ENCODE measurements at places on chromosomes 1 and 21.

GRCh38 chr1:156963621-156964020, 43.2 kb downstream of the LRRC71 start:
- DNase-seq = no peak

DNA sequence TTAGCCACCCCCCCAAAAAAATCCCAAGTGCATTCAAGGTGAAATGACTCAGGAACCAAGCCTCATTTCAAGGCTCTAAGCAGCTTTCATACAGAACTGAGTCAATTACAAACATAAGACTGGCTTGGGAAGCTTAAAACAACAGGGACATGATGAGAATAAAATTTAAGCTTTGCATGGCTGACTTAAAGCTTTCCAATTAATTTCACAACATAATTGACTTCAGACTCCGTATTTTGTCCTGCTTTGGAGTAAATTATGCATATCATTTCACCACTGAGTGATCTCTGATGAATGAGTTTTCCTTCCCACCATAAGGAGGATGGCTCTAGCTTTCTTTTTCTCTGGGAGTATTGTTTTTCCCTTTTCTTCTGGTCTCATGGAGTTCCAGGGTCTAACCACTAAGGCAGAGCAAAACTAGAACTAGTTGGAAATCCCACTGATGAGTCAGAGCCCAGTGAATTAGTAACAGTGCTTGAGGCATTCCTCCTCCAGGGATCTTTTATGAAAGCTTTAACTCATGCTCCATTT, 72.8 kb downstream of the XCL2 start:
- DNase-seq = peak; percentile 60

DNA sequence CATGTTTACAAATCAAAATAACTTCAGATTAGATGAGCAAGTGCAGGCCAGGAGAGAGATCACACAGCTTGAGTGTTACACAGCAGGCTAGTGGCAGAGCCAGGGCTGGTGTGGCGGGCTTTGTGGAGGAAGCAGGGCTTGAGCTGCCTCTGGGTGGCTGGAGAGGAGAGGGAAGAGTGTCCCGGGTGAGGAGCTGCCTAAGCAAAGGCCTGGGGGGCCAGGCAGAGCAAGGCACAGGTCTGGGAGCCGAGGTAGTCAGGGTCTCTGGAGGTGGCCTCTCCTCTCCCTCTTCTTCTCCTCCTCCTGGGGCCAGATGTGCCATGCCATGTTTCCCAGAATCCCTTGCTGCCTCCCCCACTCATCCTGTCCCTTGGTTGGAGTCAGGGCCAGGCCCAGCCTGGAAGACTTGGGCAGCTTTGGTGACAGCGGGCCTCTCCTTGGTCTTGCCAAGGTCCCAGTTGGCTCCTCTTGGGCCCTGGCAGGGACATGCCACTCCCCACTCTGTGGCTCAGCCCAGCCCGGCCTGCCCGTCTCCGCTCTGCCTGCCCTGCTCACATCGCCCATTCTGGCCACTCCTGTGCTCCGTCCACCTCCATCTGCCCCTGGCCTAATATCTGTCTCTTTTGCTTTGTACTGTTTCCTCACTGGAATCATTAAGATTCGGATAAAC, 70.3 kb downstream of the PTPRU start:
- no peak for DNase-seq

DNA sequence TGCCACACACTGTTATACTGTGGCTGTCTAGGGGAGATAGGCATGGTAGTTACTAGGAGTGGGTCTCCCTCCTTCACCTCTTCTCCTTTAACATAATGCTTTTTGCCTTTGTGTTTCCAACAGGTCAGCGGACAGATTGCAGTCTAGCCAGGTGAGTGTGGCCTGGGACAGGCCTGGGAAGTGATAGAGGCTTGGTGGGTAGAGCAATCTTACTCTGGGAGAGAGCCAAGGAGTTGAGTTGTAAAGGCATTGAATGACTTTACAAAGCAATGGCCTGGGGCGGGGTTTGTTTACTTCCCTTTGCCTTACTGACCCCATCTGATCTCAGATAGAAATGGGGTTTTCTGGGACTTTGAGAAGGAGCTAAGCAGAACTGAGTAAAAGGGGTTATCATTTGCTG, 51.0 kb upstream of the IKBKE start:
- DNase-seq = no peak

DNA sequence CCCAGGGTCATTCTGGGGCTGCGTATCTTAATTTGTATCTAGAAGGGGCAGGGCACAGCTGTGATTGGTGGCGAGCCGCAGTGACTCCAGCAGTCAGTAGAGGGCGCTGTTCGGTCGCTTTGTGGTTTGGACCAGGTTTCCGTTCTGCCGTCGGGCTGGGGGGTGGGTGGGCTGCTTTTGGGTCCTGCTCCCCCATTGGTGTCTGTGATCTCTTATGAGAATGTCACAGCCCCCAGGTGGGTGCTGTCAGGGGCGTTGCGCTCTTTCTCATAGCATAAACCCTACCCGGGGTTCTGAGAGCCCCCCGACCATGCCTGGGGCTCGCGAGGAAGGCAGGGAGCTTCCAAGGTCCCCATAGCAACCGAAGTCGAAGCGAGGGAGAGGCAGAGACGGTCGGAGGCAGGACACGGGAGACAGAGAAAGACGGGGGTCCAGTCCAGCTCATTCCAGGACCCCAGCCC, 5.4 kb downstream of the TFF3 start:
- peak; percentile 28 for DNase-seq

DNA sequence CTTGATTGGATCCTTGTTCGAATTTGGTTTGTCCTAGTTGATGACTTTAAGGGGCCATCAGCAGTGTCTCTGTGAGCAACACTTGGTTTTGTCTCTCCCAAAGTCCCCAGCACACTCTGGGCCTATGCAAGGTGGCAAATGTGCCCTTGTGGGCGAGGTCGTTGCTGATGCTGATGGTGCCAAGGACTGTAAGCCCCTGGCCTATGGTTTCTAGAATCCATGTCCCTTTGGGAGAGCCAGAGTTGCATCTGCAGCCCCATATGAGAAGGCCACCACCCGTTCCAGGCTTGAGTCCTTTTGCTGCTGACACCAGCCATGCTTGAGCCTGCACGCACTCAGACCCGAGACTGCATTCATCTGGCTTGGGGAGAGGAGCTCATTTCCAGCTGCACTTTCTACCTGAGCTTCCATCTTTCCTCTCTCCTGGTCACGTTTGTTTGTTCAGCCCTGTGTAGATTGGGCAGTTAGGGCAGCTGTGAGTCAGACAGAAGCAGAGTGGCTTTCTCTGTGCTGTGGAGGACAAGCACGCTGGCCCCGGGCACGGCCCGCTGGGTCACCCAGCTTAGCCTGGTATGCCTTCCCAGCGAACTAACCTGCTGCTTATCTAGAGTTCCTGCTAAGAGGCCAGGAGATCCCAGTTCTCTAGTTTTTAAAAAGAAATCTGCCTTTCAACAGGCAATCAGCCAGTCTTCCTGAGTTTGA, 52.1 kb upstream of the CSF3R start:
- DNase-seq = no peak

DNA sequence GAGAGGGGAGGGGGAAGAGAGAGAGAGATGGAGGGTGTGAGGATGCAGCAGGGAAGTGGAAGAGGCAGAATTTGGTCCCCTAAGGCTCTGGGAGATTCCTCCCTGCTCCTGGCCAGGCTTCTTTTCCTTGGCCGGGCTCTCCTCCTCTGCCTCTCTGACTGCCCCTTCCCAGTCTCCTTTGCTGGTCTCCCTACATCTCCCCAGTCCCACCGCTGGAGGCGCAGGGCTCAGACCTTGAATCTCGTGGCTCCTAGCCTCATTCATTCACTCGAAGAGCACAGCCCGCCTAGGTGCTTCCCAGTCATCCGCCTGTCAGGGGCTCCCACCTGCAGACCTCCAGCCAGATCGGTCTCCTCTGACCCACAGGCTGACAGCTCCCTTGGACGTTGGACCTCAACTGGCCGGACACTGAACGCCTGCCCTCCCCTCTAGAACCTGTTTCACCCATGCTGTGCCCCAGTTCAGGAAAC, 76.5 kb downstream of the VWA5B1 start:
- DNase-seq = peak; percentile 67

- no peak for DNase-seq
Observed at GRCh38 chr1:41236781-41237180, 5.3 kb downstream of the SCMH1 start.

GRCh38 chr21:43904331-43904781, 39.3 kb downstream of the AGPAT3 start:
- no peak for DNase-seq

GRCh38 chr1:11719313-11720032, 16.5 kb upstream of the AGTRAP start:
- DNase-seq = peak; percentile 35

DNA sequence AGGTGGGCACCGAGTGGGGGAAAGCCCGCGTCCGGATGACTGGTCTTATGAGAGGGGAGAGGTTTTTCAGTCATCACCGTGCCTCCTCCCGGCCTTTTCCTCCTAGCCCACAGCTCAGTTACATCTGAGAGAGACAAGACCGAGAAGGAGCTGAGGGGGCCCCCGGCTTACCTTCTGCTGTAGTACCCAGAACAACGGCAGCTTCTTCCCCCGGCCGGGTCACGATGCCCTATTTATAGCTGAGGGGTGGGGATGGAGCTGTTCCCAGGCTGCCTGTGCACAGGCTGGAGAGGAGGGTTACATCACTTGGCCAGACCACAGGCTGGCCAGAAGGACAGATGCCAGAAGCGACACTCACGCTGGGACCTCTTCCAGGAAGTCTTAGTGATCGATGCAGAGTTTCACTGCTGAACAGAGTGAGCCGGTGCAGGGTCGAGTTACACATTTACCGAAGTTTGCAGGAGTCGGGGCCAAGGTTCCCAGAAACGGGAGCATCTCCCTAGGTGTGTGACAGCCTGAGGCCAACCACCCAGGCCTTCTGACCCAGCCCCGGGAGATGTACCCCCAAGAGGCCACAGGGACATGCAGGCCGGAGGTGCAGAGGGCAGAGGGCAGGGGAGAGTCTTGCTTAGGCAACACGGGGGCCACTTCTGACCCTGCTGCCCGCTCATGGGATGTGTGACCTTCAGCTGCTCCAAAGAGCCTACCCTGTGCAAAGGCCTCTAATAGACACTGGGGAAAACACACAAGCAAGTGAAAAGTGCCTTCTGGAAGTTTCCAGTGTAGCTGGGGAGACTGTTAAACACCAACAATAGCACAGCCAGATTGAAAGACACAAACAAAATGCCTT, at the start of gene AGT:
AGT (minus strand) TSS at position 208 of the 850 bp plus-strand sequence. CDS start 3,299 bp downstream, outside the sequence.
- peak; percentile 86 for DNase-seq

- no peak for DNase-seq
Observed at GRCh38 chr1:35857830-35858229, 25.2 kb upstream of the AGO1 start.

GRCh38 chr1:28108001-28108400, 19.6 kb upstream of the EYA3 start:
- no peak for DNase-seq

DNA sequence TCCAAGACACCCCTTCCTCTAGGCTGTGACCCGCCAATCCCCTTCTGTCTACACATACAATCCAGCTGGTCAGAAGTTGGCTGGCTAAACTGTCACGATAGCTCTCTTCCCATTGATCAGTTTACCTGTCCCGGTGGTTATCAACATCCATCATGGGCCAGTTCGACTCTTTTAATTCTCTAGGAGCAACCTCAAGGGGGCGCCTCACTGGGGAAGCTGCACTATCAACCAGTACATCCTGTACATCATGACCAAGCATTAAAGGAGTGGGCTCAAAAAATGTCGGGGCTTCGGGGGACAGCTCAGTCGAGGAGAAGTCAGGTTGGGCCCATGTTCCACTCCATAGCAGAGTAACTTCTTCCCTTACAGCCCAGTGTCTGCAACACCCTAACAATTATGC, 53.2 kb upstream of the B3GALNT2 start:
- no peak for DNase-seq

GRCh38 chr1:182652933-182653332, 31.5 kb downstream of the RGS8 start:
- no peak for DNase-seq

- DNase-seq = no peak
Observed at GRCh38 chr1:105795741-105796140, 1260.7 kb upstream of the PRMT6 start.

- no peak for DNase-seq
Observed at GRCh38 chr1:76998582-76999223, 131.4 kb downstream of the ST6GALNAC5 start.

DNA sequence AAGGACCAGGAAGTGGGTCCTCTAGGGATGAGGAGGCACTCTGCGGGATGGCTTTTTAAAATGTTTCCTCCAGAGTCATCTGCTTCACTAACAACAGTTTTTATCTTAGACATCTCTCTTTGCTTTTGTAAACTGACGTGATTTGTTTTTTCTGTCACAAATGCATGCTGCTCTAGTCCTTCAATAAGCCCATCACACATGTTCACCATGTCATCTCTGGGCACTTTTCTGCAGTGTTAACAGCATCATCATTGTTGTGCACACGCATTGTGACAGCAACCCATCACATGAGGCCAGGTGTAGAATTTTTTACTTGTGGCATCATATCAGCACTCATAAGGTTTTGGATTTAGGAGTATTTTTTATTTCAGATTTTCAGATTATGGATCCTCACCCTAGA, 12.5 kb downstream of the RGS2 start:
- DNase-seq = no peak

DNA sequence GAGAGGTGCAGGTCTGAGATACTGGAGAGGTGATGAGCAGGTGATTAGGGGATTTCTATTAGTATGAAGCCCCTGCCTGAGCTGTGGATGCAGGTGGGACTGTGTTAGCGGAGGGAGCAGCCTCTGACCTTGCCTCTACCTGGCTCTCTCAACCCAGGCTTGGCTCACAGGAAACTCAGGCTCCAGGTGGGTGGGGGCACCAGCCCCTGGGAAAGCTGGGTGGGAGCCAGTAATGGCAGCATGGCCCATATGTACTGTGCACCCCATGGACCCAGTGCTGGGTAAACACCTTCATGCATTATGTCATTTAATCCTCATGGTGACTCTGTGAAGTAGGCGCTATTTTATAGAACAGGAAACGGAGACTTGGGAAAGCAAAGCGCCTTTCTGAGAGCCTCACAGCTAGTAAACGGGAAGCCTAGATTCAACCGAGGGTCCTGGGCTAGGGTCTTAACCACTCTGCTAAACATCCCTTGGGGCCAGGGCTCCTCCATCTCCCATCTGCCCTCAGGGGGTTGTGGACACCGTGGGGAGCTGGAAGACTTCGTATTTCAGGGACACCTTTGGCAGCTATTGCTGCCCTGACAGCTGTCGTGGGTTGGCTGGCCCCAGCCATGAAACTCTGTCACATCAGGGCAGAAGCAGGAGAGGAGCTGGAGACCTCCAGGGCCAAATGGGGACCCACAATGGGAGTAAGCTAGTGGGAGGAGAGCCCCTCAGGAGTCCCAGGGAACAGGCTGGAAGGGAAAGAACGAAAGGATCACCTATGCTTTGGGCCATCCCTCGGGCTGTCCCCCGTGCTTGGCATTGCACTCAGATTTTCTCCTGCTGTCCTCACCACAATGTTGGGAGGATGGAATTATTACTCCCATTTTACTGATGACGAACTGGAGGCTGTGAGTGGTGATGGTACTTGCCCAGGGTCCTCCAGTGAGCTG, 59.6 kb upstream of the CSF3R start:
- DNase-seq = no peak

DNA sequence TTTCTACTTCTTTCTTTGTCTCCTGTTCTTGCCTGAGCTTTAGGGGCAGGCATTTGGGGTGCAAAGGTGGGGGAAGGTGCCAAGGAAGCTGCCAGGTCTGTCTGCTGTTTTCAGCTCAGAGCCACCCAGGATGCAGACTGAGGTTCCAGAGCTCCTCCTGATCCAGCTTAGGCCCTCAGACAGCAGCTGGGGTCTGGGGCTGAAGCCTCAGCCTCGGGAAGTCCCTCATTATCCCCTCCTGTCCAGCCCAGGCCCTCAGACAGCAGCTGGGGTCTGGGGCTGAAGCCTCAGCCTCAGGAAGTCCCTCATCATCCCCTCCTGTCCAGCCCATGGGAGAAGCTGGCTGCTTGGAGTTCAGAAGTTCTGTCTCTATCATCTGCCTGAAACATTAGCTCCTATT, 257.7 kb upstream of the CSF3R start:
- DNase-seq = no peak

GRCh38 chr1:173823781-173824314, 625 bp upstream of the DARS2 start:
- no peak for DNase-seq
